ENCODE measurements at places on chromosomes 2 and 18.

GRCh38 chr2:112643488-112643887 lies 2.3 kb upstream of the SLC20A1 start:
- DNase-seq = no peak

DNA sequence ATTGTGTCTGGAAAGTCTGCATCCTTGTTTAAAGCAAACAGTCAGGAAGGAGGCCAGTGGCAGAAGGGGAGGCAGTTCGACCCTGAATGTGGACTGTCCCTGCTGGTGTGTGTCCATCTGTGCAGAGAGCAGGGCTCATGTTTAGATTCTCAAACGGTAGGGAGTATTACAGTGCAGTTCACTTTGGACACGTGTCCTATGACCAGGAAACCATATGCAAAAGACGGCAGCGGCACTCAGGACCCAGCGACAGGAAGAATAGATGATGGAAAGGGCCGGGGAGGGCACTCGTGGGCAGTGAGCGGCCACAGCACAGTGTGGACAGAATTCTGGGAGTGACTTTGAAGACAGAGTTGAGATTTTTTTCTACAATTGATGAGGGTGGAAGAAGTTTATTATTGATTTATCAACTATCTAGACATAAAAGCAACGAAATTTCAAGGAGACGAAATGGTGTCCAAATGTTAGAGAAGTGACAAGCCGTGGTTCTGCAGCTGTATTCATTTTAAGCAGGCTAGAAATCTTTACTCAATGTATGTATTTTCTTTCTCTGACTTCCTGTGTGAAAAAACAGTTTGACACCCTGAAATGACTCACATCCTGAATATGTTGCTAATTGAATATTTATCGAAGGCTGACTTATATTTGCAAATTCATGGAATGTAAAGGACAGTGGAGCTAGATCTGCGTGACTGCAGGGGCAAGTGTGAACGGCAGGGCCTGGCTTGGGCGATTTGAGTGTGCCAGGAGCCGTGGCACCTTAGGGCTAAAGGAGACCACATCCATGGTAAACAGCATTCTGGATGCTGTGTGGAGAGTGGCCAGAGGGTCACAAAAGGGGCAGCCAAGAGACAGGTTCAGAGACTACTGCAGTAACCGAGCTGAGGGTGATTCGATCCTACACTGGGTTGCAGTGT lies 214.2 kb downstream of the PTGR3 start:
- peak; percentile 49 for DNase-seq

- no peak for DNase-seq
Measured at GRCh38 chr18:9531791-9532410, 56.6 kb downstream of the RALBP1 start.

GRCh38 chr2:11799826-11800225 lies 53.4 kb downstream of the LPIN1 start:
- no peak for DNase-seq

- no peak for DNase-seq
Measured at GRCh38 chr2:205017381-205017780, 472.1 kb downstream of the PARD3B start.

DNA sequence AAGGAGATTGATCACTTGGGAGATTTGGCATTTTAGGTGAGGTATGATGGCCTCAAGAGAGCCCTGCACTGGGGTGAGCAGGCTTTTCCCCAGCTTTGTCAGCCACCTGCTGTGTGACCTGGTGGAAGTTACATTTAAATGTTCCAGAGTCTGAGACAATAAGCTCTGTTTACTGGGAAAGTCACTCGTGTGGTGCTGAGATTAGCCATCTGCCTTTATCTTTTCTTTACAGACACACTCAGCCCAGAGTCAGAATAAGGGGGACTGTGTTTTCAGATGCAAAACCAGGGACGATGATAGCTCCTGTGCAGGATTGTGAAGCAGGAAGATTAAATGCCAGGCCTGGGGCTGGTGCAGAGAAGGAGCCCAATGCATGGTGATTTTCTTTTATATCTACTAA lies 47.9 kb downstream of the SH3RF3 start:
- no peak for DNase-seq

DNA sequence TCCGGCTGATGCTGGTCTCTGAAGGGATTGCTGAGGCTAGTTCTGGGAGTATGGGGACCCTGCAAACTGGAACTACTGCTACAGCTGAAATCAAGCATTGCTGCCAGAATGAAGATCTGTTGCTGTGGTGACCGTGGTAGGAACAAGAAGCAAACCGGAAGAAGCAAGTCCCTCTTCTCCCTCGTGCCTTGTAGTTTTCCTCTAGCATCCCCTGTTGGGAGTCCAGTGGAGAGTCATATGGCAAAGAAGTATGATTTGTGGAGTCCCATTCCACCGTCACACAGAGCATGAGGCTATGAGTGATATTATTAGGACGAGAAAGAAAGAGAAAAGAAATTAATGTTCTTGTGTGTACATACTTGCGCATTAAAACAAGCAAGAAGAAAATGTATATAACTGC lies 138.8 kb upstream of the SP5 start:
- no peak for DNase-seq

DNA sequence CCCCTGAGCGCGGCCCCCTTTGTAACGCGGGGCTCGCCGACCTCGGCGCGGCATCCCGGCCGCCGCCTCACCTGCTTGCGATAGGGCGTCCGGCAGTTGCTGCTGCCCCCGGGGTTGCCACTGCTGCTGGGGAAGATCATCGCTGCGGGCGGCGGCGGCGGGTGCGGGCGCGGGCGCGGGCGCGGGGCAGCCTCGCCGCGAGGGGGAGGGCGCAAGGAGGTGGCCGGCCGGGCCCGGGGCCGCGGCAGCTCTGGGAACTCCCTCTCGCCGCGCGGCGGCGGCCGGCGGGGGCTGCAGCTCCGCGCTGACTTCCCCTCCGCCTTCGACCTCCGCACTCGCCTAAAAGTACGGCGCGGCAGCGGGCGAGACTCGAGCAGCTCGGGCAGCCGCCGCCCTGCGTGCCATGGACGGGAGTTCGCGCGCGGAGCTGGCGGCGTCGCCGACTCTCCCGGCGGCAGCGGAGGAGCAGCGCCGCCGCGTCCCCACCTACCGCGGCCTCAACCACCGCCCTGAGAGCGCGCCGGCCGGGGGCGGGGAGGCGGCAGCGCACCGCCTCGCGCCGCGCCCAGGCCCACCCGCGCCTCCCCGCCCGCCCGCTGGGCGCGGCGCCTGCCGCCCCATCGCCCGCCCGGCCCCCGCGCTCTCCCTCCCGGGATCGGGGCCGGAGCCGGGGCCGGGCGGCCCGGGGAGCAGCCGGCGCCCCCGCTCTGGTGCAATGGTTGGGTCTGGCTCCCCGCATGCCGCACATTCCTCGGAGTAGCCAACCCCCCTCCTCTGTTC lies 86.0 kb downstream of the RBMS1 start:
- peak; percentile 72 for DNase-seq
